ENCODE measurements at places on chromosomes 7 and 10.

- no peak overlapping the region for H3K27ac ChIP-seq
- DNase-seq, result peak; percentile 62
- H3K27me3 ChIP-seq, result no peaks in the 10 kb centered on the region
- H3K36me3 ChIP-seq, result no peaks in the 10 kb centered on the region
These were observed 338.2 kb upstream of the PRKCQ start for GRCh38 chr10:6918305-6918704.

GRCh38 chr10:51052163-51052562, 22.1 kb upstream of the PRKG1 start:
- no peaks in the 10 kb centered on the region for H3K36me3 ChIP-seq
- no peak overlapping the region for H3K27ac ChIP-seq
- H3K4me3 ChIP-seq, result no peak overlapping the region
- H3K27me3 ChIP-seq, result no peaks in the 10 kb centered on the region
- DNase-seq, result no peak

GRCh38 chr10:71782221-71782916, 9.0 kb upstream of the VSIR start:
- H3K4me1 ChIP-seq, result no peaks in the 10 kb centered on the region
- H3K4me3 ChIP-seq, result no peak overlapping the region
- H3K27me3 ChIP-seq, result peaks cover 7% of the 10 kb centered on the region
- H3K36me3 ChIP-seq, result no peaks in the 10 kb centered on the region

- H3K4me3 ChIP-seq, result peak overlapping the region; percentile 68
- no peak overlapping the region for H3K27ac ChIP-seq
- peaks cover 4% of the 10 kb centered on the region for H3K36me3 ChIP-seq
- H3K27me3 ChIP-seq, result peaks cover 4% of the 10 kb centered on the region
- no peak for DNase-seq
These were observed 48.3 kb downstream of the PNLIPRP2 start for GRCh38 chr10:116669080-116669479.

DNA sequence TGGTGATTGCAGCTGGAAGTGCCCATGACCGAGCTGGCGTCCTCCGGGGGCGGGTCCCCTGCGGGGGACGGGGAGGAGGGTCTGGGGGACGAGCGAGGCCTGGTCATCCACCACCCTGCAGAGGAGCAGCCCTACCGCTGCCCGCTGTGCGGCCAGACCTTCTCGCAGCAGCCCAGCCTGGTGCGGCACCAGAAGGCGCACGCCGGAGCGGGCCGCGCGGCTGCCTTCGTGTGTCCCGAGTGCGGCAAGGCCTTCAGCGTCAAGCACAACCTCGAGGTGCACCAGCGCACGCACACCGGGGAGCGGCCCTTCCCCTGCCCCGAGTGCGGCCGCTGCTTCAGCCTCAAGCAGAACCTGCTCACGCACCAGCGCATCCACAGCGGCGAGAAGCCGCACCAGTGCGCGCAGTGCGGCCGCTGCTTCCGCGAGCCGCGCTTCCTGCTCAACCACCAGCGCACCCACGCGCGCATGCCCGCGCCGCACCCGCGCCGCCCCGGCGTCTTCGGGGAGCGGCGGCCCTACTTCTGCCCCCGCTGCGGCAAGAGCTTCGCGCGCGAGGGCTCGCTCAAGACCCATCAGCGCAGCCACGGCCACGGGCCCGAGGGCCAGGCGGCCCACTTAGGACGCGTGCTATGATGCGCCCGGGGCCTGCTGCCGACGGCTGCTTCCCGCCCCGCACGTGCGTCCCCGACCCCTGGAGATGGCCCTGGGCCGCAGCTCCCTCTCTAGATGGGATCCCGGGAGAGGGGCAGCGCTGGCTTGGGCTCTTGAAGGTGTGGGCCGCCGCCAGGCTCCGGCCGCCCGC, 28.7 kb downstream of the ZNF775 start:
- no peak overlapping the region for H3K27ac ChIP-seq
- H3K4me3 ChIP-seq, result no peak overlapping the region
- peaks cover 9% of the 10 kb centered on the region for H3K27me3 ChIP-seq
- peaks cover 3% of the 10 kb centered on the region for H3K36me3 ChIP-seq

DNA sequence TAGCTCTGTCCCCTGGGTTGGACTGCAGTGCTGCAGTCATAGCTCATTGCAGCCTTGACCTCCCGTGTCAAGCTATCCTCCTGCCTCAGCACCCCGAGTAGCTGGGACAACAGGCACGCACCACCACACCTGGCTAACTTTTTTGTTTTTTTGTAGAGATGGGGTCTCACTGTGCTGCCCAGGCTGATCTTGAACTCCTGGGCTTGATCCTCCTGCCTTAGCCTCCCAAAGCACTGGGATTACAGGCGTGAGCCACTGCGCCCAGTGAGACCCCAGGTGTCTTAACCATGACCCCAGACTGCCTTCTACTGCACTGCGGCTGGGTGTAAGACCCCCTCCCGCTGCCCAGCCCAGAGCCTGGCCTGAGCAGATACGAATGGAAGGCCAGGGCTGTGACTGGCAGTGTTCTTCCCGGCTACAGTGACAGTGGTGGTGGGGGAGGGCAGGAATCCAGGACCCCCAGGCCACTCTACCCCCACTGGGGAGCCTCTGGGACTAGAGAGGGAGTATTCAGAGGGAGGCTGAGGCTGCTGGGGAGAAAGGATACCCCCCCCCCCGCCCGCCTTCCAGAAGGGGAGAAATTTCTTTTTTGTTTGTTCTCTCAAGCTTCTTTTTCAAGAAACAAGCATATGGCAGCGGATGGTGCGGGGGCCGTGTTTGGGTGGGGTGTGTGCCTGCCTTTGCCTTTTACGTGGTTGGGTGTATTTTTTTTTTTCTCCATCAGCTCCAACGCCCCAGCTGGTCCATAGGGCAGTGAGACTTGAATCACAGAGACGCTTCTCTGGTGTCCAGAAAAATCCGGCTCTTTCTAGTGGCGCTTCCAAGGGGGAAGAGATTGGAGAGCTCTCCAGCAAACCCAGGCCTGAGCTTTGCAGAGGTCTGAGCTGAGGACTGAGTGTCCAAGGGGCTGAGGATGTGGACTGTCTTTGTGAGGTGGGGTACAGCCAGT, 36.6 kb downstream of the GTF2IRD1 start:
- H3K27ac ChIP-seq, result peak overlapping the region; percentile 87
- peaks cover 7% of the 10 kb centered on the region for H3K27me3 ChIP-seq
- no peak for DNase-seq
- peaks cover 3% of the 10 kb centered on the region for H3K4me1 ChIP-seq
- no peak overlapping the region for H3K4me3 ChIP-seq

- H3K36me3 ChIP-seq, result no peaks in the 10 kb centered on the region
- H3K4me3 ChIP-seq, result no peak overlapping the region
- no peaks in the 10 kb centered on the region for H3K27me3 ChIP-seq
- no peak overlapping the region for H3K27ac ChIP-seq
- H3K4me1 ChIP-seq, result no peaks in the 10 kb centered on the region
These were observed 81.9 kb upstream of the ZNF800 start for GRCh38 chr7:127474457-127474856.
